CD8-positive, alpha-beta memory T cell (primary cell): ENCODE measurements at places on chromosomes 1 and 21.

GRCh38 chr1:201112926-201113325, 700 bp upstream of the CACNA1S start:
- no peak for DNase-seq

- peak; percentile 70 for DNase-seq
These were observed 19.7 kb upstream of the FASLG start for GRCh38 chr1:172638885-172639831.

DNA sequence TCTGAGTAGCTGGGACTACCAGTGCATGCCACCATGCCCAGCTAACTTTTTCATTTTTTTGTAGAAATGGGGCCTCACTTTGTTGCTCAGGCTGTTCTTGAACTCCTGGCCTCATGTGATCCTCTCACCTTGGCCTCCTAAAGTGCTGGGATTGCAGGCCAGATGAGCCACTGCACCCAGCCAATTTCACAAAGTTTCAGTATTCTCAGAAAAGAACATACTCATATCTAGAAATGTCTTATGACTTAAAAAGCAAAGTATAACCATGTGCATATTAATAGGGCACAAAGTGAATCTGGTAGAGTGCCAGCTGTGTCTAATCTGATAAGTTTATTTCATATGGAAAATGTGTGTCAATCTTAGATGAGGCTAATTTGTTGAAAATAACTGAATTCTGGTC, 87.5 kb upstream of the CACYBP start:
- DNase-seq: no peak

DNA sequence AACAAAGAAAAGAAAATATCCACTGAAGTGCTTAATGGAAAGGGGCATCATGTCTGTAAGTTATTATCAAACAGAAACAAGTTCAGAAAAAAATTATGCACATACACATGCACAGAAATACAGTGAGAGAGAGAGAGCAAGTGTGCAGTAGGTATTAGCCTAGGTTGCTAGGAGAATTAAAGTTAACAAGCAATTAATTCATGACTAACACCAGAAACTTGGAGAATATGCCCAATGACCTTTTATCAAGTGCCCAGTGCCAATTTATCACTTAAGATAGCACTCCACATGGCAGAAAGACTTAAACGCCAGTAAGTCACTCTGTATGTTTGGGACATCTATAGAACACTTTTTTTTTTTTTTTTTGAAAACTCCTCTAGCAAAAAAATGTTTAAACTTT, 56.2 kb upstream of the SLC16A1 start:
- DNase-seq: no peak

DNA sequence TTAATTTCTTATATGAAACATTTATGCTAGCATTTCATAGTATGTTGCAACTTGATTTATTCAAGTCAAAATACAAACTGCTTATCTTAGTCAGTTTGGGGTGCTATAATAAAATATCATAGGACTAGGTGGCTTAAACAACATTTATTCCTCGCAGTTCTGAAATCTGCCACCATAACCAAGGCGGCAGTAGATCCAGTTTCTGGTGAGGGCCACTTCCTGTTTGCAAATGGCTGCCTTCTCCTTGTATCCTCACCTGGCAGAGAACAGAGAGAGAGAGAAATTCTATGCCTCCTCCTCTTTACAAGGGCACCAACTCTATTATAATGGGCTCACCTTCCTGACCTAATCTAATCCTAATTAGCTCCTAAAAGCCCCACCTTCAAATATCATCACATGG, 76.1 kb upstream of the RGS2 start:
- DNase-seq: no peak

- DNase-seq: no peak
These were observed 17.2 kb downstream of the KRTAP10-1 start for GRCh38 chr21:44522753-44523204.

- no peak for DNase-seq
These were observed 27.7 kb downstream of the SPATA45 start for GRCh38 chr1:212819726-212820125.

GRCh38 chr1:84823991-84824390, 69.0 kb downstream of the LPAR3 start:
- DNase-seq: no peak

- DNase-seq: no peak
These were observed 16.4 kb downstream of the NCMAP start for GRCh38 chr1:24572301-24572700.

- DNase-seq: no peak
These were observed 147.3 kb downstream of the DUSP10 start for GRCh38 chr1:221594576-221594975.

GRCh38 chr1:175221557-175222175, 29.1 kb upstream of the KIAA0040 start:
- no peak for DNase-seq

DNA sequence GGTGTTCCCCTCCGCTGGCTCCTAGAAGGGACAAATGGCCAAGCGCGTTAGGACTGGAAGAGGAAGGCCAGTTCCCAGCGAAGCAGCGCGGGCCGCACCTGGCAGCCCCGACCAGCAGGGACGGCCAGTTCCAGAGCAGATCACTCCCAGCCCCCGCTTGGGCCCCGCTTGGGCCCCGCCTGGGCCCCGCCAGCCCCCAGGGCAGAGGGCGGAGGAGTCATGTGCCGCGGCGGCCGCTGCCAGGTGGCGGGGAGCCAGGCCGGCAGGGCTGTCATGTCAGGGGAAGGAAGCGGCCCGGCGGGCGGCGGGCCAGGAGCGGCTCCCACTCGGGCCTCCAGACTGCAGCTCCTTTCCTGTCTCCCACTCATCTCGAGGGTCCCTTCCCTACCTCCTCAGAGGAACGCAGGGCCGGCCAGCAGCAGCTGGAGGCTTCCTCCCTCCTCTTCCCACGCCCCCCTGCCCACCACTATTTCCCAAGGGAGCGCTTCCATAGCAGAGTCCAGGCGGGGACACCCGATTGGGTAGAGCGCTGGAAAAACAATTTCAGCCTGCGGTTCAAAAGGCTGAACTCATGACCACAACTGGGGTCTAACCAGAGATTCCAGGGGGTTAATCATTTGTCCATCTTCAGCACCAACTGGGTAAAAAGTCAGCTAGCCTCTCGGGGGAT, 16.5 kb downstream of the ZNF697 start:
- no peak for DNase-seq

DNA sequence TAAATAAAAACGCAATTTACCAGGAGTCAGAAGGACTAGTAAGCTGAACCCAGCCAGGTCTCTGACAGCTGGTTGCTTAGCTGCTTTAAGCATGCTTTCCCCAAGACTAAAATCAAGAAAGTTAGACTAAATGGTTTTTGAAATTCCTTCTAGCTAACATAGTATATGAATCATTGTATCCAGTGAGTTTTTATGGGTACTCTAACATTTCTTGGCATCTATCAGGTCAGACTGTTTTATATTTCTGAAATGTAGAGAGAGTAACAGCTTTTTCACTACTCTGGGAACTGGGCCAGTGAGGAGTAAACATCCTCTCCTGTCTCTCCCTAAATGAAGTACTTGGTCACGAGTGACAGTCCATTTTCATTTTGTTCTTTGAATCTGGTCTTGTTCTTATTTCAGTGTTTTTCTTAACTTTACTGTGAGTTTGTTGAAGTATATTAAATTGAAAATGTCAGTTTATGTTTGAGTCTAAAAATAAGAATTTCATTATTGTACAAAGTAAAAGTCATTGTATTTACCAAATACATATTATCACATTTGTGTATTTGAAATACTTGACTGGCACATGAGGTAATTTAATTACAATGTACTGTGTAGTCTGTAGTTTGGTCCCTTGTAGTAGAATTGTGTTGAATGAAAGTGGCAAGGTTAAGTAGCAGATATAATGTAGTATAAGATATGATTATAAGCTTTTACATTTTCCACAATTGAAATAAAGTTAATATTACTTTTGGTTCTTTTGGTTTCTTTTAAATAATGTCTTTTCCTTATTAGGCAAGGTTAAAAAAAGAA, 47.6 kb downstream of the PKN2 start:
- DNase-seq: no peak
